ENCODE measurements at places on chromosomes 6 and 20.

GRCh38 chr6:44028789-44029310 lies 98.4 kb downstream of the MRPL14 start:
- no peak for DNase-seq

DNA sequence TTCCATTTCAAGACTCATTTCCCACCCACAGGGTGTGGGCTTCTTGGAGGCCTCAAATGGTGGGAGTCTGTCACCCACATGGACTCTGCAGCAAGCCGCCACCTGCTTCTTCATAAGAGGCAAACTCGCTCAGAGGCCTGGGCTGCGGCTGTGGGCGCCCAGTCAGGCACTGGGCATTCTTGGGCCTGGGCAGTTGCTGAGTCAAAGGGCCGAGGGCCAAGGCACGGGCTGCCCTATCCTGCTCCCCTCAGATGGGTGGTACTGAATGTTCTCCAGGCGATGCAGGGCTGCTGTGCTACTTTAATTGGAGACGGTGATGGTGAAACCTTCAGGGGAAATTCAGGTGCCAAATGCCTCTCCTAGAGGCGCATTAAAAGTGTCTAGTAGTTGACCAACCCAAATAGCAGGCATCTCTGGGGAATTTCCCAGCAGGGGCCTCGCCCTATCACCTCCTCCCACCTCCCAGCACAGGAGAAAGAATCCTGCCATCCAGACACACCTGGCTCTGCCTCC lies 57.9 kb downstream of the MAFB start:
- DNase-seq = no peak

- no peak for DNase-seq
Observed at GRCh38 chr6:125213939-125214338, 60.4 kb downstream of the TPD52L1 start.

DNA sequence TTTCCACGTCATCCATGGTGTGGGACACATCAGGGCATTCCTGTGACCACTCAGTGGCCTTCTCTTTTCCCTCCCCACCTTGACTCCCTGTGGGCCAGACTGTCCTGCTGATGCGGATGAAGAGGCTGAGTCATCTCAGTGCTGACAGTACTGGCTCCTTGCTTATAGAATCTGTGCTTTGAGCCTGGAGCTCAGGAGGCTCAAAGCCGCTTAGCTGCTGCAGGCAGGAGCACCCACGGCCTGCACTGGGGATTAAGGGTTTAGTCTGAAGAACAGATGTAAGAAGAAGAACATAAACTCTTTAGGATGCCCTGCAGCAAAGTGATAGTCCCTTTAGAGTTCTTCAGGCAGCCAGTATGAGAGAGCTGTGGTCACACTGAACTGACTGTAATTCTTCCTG lies 642.0 kb upstream of the CHD6 start:
- DNase-seq = no peak

GRCh38 chr6:7218406-7218988 lies 94.5 kb downstream of the SSR1 start:
- DNase-seq = no peak

DNA sequence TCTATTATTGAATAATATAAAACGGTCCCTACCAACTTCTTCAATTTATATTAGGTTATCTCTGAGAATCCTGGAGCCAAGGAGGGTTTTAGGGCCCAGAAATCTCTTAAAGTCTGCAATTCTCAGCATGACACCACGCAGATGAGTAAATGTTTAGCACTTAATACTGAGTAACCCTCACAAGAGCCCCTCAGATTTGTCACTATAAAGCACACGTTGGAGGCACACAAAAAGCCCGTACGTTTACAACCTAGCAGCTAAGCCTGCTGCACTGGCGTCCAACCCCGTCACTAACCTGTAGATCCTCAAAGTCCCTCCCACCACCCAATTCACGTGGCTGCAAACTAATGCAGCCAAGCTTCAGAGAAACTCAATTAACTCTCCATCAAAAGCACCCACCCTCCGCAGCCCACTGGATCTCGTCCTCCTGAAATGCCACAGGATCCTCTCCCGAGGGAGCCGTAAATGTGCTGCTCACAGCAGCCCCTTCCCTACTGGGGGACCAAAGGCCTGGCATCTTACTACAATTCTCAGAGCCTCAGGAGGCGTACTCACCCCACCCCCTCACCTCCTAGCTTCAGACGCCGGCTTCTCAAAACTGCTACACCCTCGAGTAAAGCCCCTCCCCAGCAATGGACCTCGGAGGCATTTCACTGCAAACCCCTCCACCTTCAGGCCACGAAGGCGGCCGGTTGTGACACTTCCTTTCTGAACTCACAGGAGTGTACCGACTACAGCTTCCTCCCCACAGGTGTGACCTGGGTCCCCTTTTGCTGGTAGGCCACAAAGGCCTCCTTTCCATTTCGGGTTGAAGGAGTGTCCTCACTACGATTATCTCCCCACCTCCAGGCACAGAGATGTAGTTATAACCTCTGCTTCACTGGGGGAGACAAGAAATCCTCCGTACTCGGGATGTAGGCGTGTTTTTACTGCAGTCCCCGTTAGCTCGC lies 909 bp downstream of the CPNE1 start:
- DNase-seq = peak; percentile 53
